Glutamatergic neuron (in vitro differentiated cells): ENCODE measurements at places on chromosomes 3 and 15. TPM values are rescaled to one million over a fixed set of nuclear protein-coding genes. Genes with fewer than 3 reads are reported as not detected.

Gene CHRM5
- total RNA-seq, result not detected

Gene COL8A1
- total RNA-seq, result 0.25 TPM

Gene HHATL
- 7.6 TPM for total RNA-seq

Gene KNG1
- not detected for total RNA-seq

Gene AEN
- 15.4 TPM for total RNA-seq

Gene ARHGEF26
- 4.4 TPM for total RNA-seq

Gene VGLL3
- 0.15 TPM for total RNA-seq
